ENCODE measurements at places on chromosomes 12 and 14.

- no peak for DNase-seq
These were observed 20.5 kb downstream of the SLC11A2 start for GRCh38 chr12:51005671-51006070.

GRCh38 chr12:97288531-97288930 lies 174.1 kb upstream of the RMST start:
- no peak for DNase-seq

- DNase-seq = no peak
These were observed 122.5 kb downstream of the KTN1 start for GRCh38 chr14:55702511-55702910.

- no peak for DNase-seq
These were observed 158.8 kb upstream of the PRMT8 start for GRCh38 chr12:3332188-3332587.

DNA sequence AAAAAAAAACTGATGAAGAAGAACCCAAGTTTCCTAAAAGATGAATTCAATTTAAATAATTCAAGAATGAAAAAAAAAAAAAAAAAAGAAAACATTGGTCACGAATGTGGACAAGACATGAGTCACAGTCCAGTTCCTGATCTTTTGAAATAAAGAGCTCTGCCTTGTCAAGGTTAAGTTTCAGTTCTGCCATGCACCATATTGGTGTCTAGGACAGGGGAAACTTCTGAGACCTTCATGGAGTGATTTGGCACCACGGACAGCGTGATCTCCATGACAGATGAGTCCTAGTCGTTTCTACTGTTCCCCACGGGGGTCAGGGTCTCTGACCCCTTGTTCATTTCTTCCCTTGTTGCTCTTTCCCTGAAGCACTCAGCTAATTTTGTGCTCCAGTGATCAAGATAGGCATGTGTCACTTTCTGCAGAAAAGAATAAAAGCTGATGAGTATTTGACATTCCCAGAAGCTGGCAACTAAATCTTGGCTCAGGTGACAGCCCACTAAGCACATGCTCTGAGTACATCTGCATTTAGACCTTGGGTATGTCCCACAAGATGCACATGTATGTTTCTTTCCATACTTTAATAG lies 1159.7 kb downstream of the BCL11B start:
- no peak for DNase-seq

DNA sequence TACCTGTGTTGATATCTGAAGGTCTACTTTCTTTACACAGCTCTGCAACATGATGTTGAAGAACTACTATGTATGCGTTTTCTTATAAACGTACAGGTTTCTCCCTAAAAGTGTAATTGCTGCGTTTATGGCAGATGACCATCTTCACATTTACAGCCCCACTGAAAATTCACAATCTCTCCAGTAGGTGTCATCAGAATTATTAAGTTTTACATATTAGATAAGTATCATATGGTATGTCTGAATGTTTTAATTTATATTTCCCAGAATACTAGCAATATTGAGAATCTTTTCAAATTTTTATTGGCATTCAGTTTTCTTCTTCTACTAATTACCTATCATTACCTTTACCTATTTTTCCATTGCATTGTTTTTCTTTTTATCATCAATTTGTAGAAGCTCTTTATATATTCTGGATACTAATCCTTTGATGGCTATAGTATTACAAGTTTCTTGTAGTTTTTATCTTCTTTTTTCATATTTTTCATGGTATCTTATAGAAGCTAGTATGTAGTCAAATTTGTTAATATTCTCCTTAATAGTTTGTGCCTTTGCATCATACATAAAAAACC lies 123.5 kb downstream of the CAPZA3 start:
- no peak for DNase-seq

- DNase-seq = no peak
These were observed 5.8 kb upstream of the DHH start for GRCh38 chr12:49100380-49100779.

GRCh38 chr12:32611986-32612385 lies 67.1 kb upstream of the DNM1L start:
- DNase-seq = no peak

DNA sequence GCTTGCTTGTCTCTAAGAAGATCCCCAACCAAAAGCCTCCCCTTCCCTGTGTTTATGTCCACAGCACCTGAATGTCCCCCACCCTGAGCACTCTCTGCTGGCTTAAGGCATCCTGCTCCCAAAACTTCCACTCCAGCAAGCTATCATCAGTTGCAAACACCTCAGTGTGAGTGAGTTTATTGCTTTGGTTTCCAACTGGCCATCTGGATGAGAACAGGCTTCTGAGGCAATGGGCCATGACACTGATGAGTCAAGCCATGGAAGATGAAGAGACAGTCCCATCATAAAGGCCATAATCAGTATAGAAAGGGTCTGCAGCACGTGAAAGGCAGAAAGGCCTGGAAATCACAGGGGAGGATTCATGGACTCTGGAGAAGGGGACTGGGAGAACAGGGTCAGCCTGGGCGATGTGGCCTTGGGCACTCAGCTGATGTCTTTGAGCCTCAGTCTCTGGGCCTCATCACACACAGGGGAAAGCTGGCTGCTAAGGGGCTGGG lies 12.8 kb downstream of the CMKLR1 start:
- no peak for DNase-seq

DNA sequence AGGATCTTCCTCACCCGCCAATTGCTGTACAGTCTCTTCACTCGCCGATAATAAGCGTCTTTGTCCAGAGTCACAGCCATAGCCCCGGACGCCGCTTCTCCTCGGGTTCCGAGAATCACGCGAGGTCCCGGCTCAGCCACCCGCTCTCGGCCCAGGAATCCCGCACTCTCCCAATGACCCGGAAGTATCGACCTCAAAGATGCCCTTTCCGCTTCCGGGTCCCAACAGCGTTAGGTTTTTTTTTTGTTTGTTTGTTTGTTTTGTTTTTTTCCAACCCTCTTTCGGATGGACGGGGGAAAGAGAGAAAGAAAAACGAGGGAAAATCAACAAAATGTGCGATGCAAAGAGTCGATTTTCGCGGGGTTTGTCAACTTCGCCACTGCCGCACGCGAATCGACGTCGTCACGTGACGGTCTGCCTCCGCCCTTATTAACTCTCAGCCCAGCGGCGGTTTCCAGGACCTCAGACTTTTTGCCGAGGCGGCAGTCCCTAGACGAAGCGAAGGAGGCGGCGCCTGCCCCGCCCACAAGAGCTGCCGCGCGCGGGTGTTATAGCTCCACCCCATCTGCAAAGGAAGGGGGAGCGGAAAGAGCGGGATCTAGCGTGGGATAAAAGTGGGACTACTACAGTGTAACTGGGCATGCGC lies at the start of gene SUPT16H:
Gene SUPT16H (minus strand): TSS at position 172 of the 646 bp plus-strand sequence. CDS start 92 bp downstream, at position 80.
- peak; percentile 83 for DNase-seq

GRCh38 chr12:2053691-2054090 lies 904 bp downstream of the CACNA1C start:
- DNase-seq = no peak

- DNase-seq = no peak
These were observed 193.0 kb upstream of the PWP1 start for GRCh38 chr12:107492393-107493134.

DNA sequence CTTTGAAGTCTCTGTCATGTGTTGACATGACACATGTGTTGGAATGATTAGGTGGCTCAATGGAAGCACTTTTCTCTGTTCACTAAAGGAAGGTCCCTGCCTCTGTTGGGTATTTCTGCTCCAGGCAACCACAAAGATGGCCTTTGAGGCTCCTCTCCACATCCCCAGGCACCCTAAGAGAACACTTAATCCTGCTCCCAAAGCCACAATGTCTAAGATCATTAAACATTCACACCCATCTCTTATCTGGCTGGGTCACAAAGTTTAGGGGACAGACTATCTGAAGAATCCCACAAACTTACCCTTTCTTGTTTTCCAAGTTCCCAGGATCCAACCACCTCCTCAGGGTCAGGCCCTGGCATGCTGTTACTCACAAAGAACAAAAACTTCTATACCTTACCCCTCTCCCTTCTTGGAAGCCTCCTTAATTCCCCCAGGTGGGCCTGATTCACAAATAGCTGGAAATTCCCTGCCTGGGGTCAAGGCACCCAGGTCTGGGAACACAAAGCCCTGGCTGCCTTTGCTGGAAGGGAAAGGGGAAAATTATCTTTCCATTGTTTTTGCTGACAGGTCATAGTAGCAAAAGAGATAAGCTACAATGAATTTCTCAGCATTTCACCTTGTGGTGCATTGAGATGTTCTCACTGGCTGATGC lies 333.7 kb downstream of the PCNX1 start:
- DNase-seq = no peak

DNA sequence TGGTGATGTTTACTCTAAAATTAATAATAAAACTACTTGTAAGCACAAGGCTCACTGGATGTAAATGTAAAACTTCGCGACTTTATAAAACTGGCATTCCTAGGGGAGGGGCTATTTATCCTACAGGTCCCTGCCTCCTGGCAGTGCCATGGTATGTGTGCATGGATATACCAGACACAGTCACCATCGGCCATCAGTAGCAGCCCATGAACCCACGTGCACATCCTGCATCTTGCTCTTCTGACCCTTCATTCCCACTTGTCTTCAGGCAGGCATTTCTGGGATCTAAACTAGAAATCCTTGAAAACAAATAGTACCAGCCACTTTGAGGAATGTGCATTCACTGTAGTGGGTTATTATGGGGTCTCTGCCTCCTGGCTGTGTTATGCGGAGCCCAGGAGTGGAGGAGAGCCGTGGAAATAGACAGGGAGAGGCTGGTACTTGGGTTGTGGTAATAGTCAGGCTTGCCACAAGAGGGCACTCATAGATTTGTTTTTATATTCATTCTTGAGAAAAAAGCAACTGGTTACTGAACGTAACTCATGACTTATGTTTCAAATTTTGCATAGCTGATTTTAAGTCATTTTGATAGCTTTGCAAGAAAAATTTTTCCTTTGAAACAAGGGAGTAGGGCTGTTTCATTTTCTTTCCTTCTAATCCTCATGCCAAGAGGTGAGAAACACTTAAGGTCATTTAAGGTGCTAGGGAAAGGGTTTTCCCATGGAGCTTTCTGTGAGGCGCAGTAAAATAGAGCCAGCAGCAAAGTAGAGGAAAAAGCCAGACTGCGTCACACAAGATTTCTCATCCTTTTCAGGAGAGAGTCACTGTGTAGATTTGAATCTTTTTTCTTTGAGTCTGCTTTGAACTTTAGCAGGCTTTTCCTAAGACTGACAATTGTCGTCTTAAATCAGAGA lies 17.4 kb upstream of the GALNT16 start:
- peak; percentile 20 for DNase-seq

GRCh38 chr12:124727264-124727800 lies 136.3 kb downstream of the SCARB1 start:
- peak; percentile 94 for DNase-seq

- DNase-seq = no peak
These were observed 18.9 kb downstream of the LEMD3 start for GRCh38 chr12:65188179-65188701.

DNA sequence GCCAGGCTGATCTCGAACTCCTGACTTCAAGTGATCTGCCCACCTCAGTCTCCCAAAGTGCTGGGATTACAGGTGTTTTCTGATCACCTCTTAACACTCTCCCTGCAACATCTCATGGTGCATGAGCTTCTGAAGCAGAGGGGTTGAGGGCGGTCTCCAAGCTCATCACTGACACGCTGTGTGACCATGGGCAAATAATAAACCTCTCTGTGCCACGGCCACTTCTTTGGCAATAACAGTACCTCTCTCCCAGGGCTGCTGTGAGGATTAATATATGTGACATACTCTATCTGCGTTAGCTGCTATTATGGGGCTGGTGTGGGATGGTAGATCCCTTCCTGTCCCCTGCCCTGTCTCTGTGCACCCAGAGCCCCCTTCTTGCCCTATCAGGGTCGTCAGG lies 62.9 kb upstream of the LHX5 start:
- no peak for DNase-seq

- DNase-seq = no peak
These were observed 15.3 kb upstream of the EML1 start for GRCh38 chr14:99777951-99778350.

DNA sequence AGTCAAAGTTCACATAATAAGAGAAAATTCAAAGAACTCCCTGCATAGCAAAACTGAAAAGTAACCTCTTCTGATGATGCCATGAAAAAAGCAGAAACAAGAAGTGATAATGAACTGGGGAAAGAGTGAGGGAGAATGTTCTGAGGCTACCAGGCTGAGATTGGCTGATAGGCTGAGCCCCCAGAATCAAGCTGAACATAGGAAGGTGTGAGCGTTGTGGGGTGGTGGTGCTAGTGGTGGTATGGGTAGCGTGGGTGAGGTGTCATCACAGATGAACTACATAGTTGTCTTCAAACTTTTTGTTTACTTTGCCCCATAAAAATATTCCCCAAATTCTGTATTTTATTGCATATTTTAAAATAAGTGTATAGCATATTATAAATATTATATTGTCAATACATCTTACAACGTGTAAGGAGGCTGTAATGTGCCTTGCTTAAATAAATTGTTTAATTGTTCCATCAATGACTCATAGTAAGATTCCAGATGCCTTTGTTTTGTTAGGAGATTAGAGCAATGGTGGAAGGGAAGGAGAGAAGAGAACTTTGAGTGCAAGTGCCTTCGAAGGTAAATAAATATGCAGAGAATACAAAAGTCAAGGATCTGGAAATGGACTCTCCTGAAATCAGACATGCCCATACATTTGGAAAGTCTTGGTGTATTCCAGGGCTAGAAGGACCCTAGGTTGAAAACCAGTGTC lies 15.8 kb upstream of the CFAP54 start:
- DNase-seq = no peak

- DNase-seq = no peak
These were observed at the start of gene CDH24 for GRCh38 chr14:23056956-23057756. Gene CDH24, minus strand, starts transcription at chr14:23057520. Its CDS starts 1,787 bp downstream, at chr14:23055733.

GRCh38 chr12:13007496-13008233 lies 7.6 kb upstream of the HEBP1 start:
- no peak for DNase-seq

GRCh38 chr12:89160716-89161123 lies 191.6 kb downstream of the DUSP6 start:
- DNase-seq = peak; percentile 17

DNA sequence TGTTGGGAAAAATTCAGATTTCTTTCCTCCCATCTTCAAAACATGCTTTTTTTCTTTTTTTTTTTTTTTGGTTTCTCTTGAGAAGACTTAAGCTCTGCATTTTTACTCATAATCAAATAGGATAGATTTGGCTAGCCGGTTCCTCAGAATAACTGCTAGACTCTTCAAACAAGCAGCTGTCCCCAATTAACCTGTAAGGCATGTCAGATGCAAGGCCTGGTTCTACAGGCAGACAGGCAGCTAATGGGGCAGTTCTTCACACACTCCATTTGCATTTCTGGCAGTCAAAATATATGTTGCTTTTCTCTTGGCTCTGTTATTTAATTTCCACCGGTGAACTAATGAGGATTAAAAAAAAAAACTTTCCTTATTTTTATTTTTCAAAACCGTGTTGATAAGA lies 228.0 kb upstream of the ATP2B1 start:
- no peak for DNase-seq

DNA sequence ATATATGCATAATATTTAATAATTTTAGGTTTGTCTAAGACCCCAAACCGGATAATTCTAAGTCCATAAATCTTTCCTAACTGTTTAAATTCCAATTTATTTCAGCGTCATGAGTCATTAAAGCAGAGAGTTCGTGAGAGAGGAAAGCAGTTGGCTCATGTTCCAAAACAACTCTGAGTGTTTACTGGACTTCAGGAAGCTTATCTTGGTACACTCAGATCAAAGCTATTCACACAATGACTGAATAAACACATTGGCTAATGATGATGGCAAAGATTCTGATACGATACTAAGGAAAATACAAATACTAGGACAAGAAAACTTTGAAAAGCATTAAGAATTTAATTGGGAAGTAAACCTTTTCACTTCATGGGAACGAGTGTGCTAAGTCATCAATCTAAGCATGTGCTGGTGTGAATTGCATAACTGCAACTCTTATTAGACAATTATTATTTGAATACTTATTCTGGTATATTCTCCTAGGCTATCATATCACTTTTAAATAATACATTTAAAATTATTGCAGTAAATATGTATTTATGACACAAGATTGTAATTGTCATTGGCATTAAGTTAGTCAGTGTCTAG lies 34.8 kb upstream of the CLEC14A start:
- DNase-seq = no peak

Data from GF-D8 (cell line).